ENCODE measurements at places on chromosomes 11 and 22. TPM values are rescaled to one million over a fixed set of nuclear protein-coding genes. Genes with fewer than 3 reads are reported as not detected.

MMP8 gene
- 0.50 TPM for total RNA-seq

HIKESHI gene
- total RNA-seq: 11.5 TPM

DNA sequence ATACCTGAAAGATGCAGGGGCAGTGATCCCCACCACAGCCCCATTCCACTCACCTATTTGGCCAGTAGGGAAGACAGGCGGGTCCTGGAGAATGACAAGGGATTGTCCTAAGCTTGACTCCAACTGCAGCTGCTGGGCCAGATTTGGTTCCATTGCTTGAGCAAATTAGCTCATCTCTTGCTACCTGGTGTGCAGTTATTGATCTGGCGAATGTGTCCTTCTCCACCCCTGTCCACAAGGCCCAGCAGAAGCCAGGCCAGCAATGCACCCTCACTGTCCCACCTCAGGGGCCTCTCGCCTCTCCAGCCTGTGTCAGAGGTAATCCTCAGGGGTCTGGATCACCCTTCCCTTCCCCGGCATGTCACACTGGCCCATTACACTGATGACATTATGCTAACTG lies 23.3 kb downstream of the TSPAN32 start:
- DNase-seq: peak; percentile 43

DNA sequence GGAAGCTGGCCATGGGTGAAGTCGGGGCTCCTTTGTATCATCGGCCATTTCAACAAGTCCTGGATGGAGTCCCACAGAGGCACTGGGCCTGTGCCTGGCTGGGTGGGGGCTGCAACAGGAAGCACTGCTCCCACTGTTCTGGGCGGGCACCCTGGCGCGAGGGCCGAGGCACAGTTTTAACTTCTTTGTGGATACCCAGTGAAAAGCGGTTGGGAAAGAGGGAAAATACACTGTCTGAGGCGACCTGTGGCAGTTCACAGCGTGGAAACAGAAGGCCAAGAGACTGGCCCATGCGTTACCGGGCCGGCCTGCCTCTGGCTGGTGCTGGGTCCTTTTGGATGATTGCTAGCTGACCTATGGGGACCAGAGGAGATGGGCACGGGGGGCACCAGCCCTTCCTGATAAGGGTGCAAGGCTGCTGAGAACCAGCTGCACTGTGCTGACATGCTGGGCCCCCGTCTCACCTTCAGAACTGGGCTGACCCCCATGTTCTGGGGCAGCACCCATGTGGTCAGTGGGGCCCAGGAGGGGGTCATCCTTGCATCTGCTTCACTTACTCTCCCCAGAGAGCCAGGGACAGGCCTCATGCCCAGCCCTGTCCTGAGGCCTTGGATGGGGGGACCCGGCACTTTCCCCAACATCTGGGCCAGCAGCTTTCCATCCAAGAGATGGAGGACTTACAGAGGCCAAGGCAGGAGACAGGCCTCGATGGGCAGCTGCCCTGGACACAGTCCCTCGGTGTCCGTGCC lies 4.2 kb downstream of the OVOL1 start:
- no peak for DNase-seq
